ENCODE measurements at places on chromosomes 7 and 10. TPM values are rescaled to one million over a fixed set of nuclear protein-coding genes. Genes with fewer than 3 reads are reported as not detected.

The ZNF365 gene
- total RNA-seq = 7.2 TPM

The RELN gene
- total RNA-seq = 7.5 TPM

The CLDN4 gene
- total RNA-seq = 0.54 TPM

The PLAC9 gene
- 78.7 TPM for total RNA-seq

The LDB3 gene
- total RNA-seq = under 0.01 TPM

The KIN gene
- 7.0 TPM for total RNA-seq

The GTF2IRD2 gene
- 8.4 TPM for total RNA-seq

The CYP26A1 gene
- total RNA-seq = not detected
